ENCODE measurements at places on chromosomes 16 and 17.

GRCh38 chr17:17787568-17787967 is 49.2 kb downstream of the SREBF1 start:
- no peak for DNase-seq

- DNase-seq: no peak
Measured at GRCh38 chr16:58365623-58366022, 26.6 kb upstream of the GINS3 start.

DNA sequence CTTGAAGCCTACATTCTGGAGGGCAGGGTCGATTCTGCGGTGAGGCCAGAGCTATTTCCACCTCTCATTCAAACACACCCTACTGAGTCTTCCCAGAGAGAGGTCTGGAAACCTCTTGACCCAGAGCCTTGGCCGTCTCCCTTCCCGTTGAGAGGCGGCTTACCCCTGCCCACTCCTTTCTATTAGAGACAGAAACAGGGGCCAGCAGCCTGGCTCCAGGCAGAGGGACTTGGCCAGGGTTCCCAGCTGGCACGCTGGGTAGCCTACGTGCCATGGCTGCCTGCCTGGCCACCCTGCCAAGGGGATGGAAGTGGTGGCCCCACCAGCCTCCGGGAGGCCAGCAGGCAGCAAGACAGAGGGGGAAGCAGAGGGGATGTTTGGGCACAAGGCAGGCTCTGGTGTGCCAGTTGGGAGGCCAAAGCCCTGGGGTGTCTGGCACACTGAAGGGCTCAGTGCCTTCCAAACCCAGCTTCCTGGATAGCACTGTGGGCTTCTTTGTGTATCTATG is 6.0 kb downstream of the STAC2 start:
- no peak for DNase-seq

- no peak for DNase-seq
Measured at GRCh38 chr17:61422116-61422799, 22.6 kb downstream of the TBX2 start.

DNA sequence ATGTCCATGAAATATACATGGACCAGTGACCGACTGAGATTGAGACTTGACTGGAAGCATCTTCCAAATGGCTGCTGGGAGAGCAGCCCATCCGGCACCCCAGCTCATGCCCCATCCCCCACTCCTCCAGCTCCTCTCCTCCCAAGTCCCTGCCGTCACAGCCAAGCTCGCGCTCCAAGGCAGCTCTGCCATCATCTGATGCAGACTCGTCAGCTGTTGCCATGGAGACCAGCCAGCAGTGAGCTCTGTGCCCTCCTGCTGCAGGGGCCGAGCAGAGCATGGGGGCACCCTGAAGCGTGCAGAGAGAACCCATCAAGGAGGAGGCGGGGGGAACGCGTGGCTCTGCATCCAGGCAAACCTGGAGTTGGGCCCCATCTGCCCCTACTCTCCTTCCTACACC is 74.5 kb upstream of the TNRC6C start:
- peak; percentile 15 for DNase-seq

DNA sequence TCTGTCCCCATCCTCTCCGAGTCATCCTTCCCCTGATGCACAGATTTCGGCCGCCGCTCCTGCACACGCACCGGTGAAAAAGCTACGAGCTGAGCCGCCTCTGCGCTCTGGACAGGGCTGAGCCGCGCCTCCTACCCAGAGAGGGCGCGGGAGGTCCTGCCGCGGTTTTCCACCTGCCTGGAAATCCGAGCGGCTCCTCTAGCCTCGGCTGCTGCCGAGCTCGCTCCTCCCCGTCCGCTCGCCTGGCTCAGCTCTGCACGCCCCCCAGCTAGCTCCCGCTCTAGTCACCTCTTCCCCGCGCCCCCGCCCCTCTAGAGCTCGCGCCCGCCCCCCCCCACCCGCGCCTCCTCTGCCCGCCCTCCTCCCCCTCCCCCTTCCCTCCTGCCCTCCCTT is 198 bp upstream of the SHISA9 start:
- no peak for DNase-seq

Measured in DMS 273 treated with DMSO at 0.1 percent for 48 hours (cell line).